ENCODE measurements at places on chromosomes 7 and 10.

- DNase-seq = no peak
Observed at GRCh38 chr10:68192113-68192512, 39.8 kb downstream of the ATOH7 start.

DNA sequence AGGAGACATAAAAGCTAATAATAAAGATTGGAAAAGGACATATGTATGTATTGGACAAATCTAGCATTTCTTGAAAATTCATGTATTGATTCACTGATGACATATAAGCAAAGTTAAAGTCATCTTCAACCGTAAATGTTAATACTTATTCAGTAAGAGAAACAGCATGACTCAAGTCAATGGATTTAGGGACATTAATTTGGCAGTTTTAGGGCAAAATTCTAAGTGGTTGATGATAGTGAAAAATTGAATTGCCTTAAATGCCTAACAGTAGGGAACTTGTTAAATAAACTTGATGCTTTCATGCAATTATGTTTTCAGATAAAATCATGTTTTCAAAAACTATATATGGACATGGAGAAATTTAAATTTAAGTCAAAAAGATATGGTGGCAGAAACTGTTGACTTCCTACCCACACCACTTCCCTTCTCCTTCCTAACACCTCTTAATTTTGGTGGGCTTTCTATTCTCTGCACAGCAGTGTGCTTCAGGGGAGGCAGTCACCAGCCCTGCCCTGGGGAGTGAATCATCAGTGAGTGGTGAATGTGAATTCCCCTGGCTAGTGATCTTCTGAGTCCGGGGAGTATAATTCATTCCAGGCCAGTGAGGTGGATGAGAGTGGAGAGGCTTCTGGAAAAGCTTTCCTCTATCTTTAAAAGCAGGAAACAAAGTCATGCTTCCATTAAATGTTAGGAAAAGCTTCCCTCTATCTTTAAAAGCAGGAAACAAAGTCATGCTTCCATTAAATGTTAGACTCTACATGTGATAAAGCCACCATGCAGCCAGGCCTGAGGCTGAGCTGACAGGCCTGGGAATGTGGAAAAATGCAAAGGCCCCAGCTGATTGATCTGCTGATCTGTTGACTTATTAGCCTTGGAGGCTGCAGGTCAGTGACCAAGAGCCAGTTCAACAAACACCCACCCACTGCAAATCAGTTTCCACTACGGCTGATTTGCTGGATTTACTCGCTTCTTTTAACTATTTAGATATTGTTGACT is 25.2 kb upstream of the ITGB1 start:
- DNase-seq = peak; percentile 83

DNA sequence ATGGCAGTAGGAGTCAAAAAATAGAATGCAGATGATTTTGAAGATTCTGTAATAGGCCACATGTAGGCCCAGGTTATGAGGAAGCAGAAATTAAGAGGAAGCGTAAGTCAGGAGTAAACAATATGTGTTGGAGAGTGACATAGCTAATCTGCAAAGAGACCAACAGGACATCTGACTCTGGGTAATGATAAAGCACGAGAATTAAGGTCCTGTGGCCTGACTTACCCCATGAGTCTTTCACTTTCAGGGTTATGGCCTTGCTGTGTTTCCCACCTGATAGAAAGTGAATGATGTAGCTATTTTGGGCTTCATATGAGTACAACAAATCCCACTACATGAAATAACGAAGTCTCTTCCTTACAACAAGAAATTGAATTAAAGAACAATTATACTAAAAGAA is 393.0 kb downstream of the MAGI2 start:
- DNase-seq = no peak

GRCh38 chr7:92809760-92810573 is 26.4 kb downstream of the CDK6 start:
- peak; percentile 85 for DNase-seq

DNA sequence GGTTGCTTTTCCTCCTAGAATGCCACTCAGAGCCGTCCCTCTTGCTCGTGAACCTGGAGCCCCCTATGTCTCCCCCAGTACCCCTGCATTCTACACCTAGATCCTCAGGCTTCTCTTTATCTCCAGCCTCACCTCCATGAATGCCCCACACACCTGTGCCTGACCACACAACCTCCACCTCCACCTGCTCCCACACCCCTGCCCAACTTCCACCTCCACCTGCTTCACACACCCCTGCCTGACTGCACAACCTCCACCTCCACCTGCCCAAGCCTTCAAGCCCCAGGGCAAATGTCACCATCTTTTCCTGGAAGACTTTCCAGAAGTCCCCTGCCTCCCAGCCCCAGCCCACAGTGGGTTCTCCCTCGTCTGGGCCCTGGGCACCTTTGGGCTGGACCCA is 6.9 kb upstream of the LFNG start:
- no peak for DNase-seq

DNA sequence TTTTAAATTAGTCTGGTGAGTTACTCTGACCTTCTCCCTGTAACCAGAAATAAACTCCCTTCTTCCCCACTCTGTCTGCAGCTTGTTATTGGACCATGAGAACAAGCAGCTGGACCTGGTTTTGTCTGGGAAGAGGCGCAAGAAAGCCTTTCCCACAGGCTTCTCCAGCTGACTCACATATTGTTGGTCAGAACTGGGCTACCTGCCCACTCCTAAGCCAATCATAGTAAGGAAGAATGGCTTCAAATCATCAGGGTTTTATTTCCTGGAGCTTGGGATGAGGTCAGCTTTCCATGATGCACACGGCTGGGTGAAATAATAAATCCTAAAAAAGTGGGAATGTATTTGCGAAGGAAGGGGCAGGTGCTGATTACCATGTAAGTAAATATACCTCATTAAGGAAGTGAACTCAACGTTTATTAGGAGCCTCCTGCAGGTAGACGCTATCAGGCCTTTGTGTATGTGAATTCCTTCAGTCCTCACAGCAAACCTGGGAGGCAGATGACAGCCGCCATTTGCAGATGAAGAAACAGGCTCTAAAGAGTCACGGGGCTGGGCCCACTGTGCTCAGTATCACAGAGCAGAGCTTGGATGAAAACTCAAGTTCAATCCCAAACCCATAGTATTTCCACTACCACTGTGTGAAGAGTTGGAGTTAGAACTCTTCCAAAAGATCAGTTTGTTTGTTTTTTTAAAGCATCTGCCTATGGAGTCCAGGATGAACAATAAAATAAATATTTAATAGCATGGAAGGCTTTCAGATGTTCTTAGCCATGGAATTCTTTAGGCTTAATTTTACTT is 32.8 kb downstream of the IL15RA start:
- DNase-seq = peak; percentile 98

DNA sequence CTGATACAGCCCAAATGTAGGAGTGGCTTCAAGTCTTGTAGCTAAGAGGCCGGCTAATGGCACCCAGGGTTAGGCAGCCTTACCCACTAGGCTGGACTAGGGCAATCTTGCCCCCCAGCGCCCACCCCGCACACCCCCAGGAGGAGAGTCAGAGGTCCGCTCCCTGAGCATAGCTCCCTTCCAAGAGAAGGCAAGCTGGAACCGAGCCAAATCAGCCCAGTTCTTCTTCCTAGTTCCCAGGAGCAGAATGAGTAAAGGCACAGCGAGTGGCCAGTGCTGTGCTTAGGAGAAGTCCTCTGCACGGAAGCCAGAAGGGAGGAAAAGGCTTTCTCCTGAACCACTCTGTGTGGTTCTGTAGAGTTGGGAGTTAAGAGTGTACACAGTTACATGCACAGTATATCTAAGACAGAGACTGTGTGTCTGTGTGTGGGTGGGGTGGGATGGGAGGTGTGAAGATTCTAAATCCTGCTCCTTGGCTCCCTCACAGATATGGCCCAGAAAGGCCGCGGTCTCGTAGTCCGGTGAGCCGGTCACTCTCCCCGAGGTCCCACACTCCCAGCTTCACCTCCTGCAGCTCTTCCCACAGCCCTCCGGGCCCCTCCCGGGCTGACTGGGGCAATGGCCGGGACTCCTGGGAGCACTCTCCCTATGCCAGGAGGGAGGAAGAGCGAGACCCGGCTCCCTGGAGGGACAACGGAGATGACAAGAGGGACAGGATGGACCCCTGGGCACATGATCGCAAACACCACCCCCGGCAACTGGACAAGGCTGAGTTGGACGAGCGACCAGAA is 59.7 kb upstream of the PDCD4 start:
- no peak for DNase-seq

DNA sequence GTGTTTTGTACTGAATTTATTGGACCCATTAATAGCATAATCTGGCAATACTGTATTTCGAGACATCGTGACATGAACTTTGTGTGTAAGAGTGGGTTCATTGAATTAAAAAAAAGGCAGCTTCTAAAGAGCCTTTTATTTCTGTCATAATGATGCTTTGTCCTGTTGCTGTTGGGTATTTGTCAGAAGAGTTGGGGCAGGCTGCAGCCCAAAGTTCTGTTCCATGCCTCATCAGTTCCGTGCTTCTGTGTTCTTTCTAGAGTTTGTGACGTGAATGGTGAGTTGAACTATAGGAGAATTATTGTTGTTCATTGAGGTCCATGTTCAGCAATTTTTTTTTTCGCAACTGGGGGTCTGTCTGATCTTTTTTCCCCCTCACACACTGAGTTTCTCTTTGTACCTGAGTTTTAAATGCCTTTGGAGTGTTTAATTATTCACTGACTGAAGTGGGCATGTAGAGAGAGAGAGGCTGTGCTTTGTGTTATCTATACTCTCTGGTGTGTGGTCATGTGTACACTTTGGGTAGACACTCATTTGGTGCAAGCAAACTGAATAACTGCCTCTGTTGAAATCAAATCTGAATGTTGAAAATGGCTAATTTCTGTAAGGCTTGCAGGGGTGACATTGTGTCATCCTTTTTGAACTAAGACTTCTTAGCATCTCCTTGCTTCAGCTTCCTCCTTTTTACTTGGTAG is 69.8 kb downstream of the ADD3 start:
- no peak for DNase-seq

DNA sequence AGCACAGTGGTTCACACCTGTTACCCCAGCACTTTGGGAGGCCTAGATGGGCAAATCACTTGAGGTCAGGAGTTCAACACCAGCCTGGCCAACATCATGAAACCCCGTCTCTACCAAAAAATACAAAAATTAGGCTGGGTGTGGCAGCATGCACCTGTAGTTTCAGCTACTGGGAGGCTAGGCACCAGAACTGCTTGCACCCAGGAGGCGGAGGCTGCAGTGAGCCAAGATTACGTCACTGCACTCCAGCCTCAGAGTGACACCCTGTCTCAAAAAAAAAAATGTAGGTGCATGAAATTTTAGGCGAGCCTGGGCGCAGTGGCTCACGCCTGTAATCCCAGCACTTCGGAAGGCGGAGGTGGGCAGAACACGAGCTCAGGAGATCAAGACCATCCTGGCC is 9.6 kb downstream of the BCL7B start:
- DNase-seq = no peak

DNA sequence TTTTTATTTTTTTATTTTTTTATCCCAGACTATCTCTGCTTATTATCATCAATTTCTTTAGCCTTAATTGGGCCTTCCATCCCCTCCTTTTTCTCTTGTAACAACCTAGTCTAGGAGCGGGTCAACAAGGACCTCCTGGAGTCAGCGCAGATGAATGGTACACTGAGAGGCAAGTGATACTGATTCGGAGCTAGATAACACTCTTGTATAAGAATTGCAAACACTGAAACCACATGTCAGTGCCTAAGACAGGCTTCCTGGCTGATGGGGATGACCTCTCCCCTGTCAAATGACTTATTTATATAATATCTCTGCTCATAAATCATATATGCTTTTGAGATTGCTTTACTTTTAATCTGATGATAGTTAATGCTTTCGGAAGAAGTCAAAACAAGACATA is 22.7 kb downstream of the BPGM start:
- no peak for DNase-seq

- no peak for DNase-seq
Observed at GRCh38 chr7:82114237-82114636, 329.3 kb downstream of the CACNA2D1 start.

DNA sequence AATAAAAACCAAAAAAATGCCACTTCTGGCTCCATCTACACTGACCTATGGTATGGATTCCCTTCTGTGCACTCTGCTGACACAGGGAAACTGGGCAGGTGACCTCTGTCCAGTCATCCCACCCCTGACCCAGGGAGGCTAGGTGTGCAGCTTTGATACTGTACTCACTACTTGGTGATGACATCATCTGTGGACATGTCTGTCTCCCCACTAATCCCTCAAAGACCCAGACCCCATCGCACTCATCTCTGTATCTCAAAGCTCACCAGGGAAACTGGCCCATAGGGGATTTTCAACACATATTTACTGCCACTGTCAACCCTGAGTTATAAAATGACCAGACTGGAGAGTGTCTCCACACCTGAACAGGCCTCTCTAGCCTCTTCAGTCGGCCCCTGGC is 10.6 kb downstream of the SGMS1 start:
- no peak for DNase-seq

DNA sequence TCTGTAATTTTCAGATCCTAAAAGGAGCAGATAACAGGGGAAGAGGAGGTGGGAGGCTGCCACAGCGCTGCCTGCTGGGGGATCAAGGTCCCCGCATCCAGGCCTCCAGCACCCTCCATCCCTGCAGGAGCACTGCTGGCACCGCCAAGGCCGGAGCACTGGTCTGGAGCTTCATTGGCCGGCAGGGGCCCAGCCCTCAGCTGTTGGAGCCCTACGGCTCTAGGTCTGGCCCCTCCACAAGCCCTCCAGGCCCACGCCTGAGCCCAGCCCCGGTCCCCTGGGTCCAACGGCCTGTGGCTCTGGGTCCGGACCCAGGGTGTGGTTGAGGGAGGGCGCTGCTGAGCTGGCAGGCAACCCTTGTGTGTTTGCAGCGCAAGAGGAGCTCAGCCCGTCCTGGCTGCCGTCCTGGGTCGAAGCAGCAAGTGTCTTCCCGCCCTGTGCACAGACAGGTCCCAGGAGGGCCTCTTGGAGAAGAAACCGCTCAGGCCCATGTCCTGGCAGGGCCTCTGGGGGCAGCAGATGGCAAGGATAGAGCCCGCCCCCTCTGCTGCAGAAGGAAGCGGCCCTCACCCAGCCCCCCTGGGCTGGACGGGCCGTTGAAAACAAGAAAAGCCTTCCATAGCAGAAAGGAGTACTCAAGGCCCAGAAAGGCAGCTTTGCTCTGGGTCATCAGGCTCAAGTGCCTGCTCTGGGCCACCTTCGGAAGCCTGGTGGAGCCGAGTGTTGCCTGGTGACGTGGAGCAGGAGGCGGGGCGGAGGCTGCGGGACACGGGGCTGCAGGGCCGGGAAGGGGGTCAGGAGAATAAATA is 54.3 kb upstream of the TNRC18 start:
- DNase-seq = no peak

- DNase-seq = no peak
Observed at GRCh38 chr7:126780993-126781392, 471.7 kb downstream of the GRM8 start.

DNA sequence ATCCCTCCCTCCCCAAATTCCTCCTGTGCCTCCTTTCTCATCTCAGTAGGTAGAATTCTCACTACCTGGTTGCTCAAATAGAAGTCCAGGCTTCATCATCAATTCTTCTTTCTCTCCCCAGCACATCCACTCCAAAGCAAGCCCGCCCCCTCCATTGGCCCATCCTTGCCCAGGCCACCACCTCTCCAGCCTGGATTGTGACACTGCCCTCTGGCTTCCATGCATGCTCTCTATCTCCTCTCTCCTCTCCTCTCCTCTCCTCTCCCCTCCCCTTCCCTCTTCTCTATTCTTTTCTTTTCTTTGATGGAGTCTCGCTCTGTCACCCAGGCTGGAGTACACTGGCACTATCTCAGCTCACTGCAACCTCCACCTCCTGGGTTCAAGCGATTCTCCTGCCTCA is 144.9 kb downstream of the UBE2H start:
- DNase-seq = no peak

Data from fibroblast of skin of left biceps (primary cell).